ENCODE measurements at places on chromosomes 4 and X.

- no peak for DNase-seq
Measured at GRCh38 chrX:79444694-79445210, 77.6 kb upstream of the ITM2A start.

DNA sequence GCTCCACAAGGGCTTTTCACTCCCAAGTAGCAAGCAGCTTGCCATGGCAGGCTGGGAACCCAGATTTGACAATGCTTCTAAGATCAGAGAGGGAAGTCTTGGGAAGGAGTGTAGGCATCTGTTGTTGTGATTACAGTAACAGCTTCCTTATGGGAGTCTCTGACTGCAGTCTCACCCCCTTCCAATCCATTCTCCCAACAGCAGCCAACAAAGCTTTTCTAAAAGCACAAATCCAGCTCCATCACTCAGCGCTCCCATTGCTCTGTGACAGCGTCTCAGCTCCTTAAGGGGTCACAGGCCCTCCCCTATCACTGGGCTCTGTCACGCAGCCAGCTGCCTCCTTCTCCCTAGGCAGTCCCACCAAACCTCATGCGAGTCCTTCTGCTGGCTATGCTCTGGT lies 7.1 kb downstream of the IGFBP7 start:
- DNase-seq: no peak

GRCh38 chr4:74615411-74615810 lies 170.5 kb downstream of the AREG start:
- DNase-seq: no peak

- DNase-seq: no peak
Measured at GRCh38 chr4:169220854-169221411, 49.8 kb downstream of the SH3RF1 start.

GRCh38 chrX:153935326-153935851 lies 552 bp upstream of the NAA10 start:
- DNase-seq: no peak

GRCh38 chr4:95093936-95094929 lies 336.5 kb downstream of the BMPR1B start:
- no peak for DNase-seq

DNA sequence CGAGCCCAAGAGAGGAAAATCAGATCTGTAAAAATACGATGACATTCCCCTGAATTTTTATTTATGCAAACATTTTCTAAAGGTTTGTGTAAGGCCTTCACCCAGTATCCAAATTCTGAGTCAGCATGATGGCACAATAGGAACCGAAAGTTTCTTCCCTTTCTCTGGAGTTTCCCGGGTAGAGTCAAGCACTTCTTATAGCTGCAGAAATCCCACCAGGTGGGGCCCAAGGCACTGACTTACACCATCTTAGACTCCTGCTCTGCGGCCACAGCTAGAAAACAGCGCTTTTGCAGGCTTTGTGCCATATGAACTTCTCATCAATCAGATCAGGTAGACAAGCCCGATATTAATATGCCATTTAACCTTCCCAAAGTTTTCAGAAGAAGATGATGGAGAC lies 13.4 kb downstream of the LEF1 start:
- no peak for DNase-seq

GRCh38 chrX:63661676-63662075 lies 123.3 kb downstream of the ARHGEF9 start:
- DNase-seq: no peak

DNA sequence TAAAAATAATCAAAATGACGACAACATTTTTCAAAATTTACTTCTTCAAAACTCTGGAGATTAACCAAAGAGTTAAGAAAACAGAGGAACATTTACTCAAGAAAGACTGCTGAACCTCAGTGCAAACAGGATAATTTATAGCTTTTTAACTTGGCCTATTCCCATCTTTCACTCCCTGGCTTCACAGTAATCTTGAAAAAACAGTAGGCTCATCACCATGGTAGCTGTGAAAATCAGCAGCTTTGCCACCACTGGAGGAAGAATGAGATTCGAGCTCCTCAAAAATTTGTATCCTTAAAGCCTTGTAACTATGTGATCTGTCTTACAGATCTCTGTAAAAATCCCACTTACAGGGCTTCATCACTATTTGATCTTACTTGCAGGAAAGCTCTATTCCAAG lies 447.7 kb upstream of the CTSO start:
- DNase-seq: no peak

DNA sequence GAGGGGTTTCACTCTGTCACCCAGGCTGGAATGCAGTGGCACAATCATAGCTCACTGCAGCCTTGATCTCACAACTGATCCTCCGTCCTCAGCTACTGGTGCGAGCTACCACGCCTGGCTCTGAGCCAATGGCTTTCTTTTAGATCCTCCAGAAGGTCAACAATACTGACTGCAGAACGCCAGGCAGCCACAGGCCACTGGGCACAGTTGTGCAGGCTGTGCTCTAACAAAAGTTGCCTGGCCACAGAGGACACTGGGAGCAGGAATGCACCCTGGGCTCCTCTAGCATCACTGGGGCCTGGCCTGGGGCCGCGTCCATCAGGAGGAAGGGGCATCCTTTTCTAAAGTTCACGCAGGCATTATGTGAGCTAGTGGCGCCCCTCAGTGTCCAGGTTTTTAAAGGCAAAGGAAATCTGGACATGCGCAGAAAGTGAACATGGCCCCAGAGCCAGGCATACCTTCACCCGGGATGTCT lies 14.9 kb upstream of the PORCN start:
- DNase-seq: no peak

DNA sequence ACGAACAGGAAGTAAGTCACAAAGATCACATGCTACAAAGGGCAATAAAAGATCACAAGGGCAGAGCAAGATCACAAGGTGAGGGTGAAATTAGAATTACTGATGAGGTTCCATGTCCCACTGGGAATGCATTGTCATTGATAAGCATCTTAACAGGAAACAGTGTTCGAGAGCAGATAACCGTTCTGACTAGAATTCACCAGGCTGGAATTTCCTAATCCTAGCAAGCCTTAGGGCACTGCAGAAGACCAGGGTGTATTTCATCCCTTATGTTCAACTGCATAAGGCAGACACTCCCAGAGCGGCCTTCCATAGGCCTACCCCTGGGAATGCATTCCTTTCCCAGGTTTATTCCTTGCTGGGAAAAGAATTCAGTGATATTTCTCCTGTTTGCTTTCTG lies 980.6 kb upstream of the LCORL start:
- no peak for DNase-seq

GRCh38 chrX:10667143-10667542 lies 46.8 kb upstream of the MID1 start:
- no peak for DNase-seq

GRCh38 chr4:83334425-83335241 lies at the start of gene HPSE:
Gene HPSE, minus strand, starts transcription at chr4:83334848. Its CDS starts 66 bp downstream, at chr4:83334782.
- DNase-seq: peak; percentile 81

DNA sequence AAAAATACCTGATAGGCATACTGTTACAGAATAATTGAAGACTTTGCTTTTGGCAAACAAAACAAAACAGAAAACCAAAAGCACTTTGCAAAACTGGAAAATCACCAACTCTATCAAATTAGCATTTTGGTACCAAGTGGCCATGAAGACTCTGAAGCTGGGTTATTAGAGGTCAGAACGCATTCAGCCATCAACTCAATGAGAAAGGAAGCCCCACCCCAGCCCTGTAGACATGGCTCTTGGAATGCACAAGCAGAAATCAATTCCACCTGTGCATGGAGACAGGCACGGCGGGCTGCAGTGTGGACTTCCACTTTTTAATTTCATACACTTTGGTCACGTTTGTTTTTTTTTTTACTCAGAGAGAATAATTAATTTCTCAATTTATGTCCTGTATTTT lies 93.6 kb upstream of the DHX15 start:
- DNase-seq: no peak

GRCh38 chr4:7868892-7869471 lies 70.7 kb downstream of the AFAP1 start:
- no peak for DNase-seq

DNA sequence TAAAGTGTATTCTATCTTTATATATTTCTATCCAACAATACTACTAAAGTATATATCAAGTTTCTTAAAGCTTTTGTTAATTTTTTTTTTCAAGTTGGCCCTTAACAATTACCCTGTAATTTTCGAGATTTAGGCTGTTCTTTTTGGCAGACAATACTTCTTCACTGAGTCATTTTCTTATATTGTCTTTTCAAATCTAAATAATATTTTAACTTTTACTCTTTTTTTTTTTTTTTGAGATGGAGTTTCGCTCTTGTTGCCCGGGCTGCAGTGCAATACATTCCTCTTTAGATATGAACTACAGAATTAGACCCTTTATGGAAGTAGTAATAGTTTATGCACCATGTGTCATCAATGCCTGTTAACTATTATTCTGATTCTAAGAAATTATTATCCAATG lies 120.7 kb downstream of the GLRA3 start:
- no peak for DNase-seq

DNA sequence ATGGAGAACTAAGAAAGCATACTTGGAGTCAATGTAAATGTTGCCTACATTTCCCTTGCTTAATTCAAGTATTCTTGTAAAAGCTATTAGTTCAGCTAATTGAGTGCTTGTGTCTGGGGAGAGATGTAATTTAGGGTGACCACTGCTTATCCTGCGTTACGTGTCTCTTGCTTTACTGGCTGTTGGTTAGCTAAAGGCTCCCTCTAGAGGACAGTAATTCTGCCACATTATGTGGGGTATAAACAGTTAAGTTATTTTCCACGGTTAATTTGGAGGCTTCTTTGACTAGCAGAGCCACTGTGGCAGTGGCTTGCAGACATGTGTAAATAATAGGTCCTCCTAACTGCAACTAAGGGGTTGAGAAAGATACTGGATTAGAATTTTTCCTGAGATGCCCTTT lies 25.3 kb upstream of the NAF1 start:
- no peak for DNase-seq

GRCh38 chr4:137065311-137065710 lies 467.0 kb downstream of the PCDH18 start:
- DNase-seq: no peak

- no peak for DNase-seq
Measured at GRCh38 chr4:19700992-19701391, 550.7 kb upstream of the SLIT2 start.

DNA sequence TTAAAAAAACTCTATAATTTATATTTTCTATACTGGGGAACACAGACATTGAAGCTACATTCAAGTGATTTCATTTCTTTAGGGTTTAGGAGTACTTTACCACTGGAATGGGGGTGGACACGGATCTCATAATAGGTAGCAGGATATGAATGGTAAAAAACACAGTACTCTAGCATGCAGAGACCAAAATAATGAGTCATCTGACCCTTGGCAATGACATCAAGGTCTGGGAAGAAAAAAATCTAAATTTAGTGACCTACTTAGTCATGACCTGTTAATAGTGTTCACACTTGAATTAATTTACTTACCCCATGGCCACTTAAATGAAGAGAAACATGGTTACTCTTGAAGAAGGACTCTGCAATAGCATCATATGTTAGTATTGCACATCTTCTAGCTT lies 187.9 kb downstream of the EPHA5 start:
- DNase-seq: no peak

DNA sequence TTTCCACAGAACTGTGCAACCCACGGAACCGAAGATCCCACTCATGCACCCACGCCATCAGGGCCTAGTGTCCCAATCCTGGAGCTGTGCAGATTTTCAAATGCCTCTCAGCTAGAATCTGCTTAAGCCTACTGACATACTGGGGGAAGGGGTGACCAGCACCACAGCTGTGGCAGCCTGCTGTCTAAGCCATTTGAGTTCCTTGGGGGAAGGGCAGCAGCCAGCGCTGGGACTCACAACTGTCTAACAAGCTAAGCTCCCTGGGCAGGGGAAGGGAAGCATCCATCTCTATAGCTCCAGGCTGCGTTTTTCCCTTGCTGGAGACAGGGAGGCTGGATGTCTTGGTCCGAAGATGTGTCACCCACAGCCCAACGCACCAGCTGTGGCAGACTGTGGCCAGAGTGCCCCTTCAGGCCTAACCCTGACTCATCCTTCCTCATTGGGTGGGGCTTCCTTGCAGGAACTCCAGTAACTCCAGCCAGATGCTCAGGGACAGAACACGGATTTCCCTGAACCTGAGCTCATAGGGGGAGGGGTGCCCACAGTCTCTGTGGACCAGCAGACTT lies 194.8 kb downstream of the CHRDL1 start:
- no peak for DNase-seq

- DNase-seq: no peak
Measured at GRCh38 chr4:25575611-25576010, 80.0 kb upstream of the SLC34A2 start.

- DNase-seq: no peak
Measured at GRCh38 chr4:10731162-10731561, 46.6 kb upstream of the CLNK start.

DNA sequence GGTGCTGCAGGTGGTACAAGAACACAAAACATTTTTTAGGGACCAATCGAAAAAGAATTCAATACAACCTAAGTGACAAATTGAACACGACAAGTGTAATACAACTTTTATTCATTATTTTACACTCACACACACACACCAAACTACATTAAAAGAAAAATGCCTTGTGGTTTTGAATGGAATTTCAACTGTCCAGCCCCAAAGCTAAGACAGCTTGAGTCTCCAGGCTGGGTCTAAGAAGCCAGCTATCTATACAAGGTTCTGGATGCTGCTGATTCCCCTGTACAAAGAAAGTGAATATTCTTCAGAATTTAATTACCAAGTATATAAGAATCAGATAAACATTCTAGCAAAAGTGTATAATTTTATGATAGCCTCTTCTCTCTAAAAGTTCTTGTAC lies 118.2 kb downstream of the PPP3CA start:
- DNase-seq: no peak

DNA sequence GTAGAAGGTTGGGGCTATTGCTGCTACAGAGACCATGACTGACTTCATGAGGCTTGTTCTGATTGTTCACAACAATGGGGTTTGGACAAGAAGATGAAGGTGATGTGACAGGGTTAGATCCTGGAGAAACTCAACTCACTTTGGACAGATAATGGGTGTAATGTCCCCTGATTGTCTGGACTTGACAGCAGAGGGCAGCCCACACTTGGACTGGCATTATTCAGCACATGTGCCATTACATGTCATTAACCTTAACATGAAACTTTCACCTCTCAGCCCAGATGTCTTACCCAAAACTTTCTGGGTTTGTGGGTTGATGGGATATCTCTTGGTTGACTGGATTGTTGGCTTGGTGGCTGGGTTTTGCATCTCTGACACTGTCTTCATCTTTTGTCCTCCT lies 101.5 kb downstream of the MXRA5 start:
- DNase-seq: no peak

DNA sequence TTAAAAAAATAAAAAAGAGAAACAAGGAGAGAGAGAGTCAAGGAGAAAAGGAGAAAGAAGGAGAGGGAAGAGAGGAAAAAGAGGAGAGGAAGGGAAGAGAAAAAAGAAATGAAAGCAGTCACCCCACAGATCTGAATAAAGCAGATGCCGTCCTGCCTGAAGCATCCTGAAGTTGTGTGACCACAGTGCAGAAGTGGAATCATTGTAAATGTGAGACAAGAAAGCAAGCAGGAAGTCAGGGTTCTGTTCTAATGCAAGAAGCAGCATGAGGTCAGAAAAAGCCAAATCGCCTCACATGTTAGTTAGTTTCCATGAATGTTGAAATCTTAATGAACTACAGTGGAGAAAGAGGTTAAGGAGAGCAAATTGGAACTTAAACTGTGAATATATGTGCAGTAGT lies 692.5 kb downstream of the CENPC start:
- no peak for DNase-seq

- DNase-seq: no peak
Measured at GRCh38 chrX:56468441-56468840, 95.0 kb upstream of the UBQLN2 start.

- DNase-seq: no peak
Measured at GRCh38 chrX:13024986-13025385, 19.4 kb downstream of the FAM9C start.

GRCh38 chr4:55553441-55554201 lies 6.9 kb upstream of the CLOCK start:
- DNase-seq: no peak

- no peak for DNase-seq
Measured at GRCh38 chr4:2626231-2626630, 89.8 kb downstream of the FAM193A start.

Measured in NCI-H187 (cell line).